ENCODE measurements at places on chromosomes 5 and 9.

DNA sequence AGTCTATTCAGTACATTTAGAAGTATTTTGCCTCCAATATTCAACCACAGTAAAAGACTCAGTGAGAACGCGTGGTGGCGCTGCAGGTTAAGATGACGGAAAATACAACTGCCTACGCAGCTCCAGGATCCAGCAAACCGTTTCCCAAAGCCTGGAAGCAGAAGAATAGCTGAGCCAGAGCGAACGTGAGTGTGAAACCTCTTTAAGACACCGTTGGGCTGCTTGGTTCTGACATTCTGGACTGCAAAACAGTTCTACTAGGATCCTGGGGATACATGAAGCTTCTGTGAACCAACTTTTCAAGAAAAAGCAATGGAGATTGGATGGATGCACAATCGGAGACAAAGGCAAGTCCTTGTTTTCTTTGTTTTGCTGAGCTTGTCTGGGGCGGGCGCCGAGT lies at the start of gene PCDHB16:
Gene PCDHB16, plus strand, starts transcription at position 140 of the 400 bp plus-strand sequence. Its CDS starts 173 bp downstream, at position 313.
- no peak for DNase-seq

- no peak for DNase-seq
Observed at GRCh38 chr9:6955251-6955921, 197.6 kb downstream of the KDM4C start.

- no peak for DNase-seq
Observed at GRCh38 chr9:99896119-99896518, 10.3 kb upstream of the STX17 start.

DNA sequence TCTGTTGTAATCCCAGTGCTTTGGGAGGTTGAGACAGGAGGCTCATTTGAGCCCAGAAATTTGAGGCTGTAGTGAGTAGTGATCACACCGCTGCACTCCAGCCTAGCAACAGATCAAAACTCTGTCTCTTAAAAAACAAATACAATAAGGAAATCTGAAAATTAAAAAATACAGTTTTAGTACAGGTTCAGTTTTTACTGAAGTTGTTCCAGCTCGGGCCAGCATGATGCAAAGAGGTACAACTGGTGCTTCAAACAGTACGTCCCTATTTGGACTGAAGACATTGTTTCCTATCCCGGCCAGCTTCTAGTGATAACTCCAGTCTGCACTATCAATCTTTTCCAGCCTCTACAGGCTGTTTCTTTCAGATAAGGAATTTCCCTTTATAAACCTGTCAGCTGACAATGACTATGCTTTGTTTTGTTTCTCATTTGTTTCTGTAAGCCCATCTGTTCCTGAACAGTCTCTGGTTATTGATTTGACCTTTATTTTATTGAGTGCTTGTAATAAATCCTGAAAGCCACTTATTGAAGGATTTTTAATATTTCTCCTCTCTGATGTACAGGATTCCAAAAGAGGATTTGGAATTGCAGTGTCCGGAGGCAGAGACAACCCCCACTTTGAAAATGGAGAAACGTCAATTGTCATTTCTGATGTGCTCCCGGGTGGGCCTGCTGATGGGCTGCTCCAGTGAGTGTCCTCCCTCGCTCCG lies 41.9 kb downstream of the TJP2 start:
- no peak for DNase-seq

- DNase-seq: no peak
Observed at GRCh38 chr5:67315082-67315989, 118.7 kb upstream of the CD180 start.

DNA sequence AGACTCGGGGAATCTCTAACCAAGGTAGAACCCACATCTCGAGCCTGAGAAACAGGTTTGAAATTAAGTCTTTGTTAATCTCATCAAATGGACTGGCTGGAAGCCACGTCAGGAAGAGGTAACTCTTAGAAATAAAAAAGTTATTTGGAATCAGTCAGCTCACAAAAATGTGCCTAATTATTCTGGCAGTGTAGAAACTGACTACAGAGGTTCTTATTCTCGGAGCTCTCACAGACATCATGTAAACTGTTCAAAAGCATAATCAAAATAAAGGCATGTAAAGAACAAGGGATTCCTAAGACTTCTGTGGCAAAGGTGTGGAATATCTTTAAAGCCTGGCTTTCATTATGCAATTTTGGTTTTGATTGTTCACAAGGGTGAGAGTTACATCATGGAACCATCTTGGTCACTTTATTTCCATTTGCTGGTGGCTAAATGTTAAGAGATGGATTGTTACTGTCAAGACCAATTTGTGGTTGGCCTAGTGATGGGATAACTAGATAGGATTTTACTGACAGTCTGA lies 85.1 kb downstream of the OTULIN start:
- no peak for DNase-seq

DNA sequence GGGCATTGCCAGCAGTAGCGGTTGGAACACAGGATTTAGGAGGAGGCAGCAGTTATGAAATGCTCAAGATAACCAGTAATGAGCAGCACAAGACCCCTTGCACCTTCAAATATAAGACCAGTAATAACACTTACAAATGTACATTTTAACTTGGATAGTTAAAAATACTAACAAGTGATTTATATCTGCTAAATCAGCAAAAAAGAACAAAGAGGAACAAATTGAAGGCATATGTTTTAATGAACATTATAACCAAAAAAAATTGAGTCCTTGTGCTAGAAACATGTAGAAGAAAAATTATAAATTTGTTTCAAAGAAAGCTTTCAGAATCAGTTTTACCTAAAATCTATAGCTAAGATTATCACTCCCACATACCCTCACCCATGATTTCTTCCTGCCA lies 52.0 kb downstream of the ALDH7A1 start:
- DNase-seq: no peak
